ENCODE measurements at places on chromosomes 5 and 9. TPM values are rescaled to one million over a fixed set of nuclear protein-coding genes. Genes with fewer than 3 reads are reported as not detected.

The SEMA6A gene
- total RNA-seq: not detected

The OR1J2 gene
- not detected for total RNA-seq

The PCA3 gene
- total RNA-seq: not detected

GRCh38 chr9:4375424-4376200 lies 75.7 kb upstream of the GLIS3 start:
- DNase-seq: no peak

- DNase-seq: no peak
These were observed 53.6 kb upstream of the RANBP6 start for GRCh38 chr9:6068983-6069382.

- DNase-seq: no peak
These were observed 38.9 kb downstream of the ARHGAP26 start for GRCh38 chr5:142808878-142809598.

DNA sequence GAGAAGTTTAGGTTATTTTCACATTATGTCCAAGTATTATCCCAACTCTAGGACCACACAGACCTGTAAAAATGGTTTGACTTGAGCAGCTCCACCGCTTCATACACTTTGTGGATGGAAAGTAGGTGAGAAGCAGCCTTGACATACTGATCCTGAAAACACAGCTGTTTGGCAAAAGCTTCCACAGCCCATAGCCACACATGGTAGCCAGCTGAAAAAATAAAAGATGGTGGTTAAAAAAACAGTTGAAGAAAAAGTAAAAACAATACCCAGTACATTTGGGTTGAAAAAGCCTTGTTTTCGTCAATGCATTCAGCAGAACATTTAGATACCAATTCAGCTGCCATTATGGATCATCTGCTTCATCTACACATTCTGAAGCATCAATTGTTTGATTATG lies 36.7 kb downstream of the GEMIN5 start:
- DNase-seq: no peak

DNA sequence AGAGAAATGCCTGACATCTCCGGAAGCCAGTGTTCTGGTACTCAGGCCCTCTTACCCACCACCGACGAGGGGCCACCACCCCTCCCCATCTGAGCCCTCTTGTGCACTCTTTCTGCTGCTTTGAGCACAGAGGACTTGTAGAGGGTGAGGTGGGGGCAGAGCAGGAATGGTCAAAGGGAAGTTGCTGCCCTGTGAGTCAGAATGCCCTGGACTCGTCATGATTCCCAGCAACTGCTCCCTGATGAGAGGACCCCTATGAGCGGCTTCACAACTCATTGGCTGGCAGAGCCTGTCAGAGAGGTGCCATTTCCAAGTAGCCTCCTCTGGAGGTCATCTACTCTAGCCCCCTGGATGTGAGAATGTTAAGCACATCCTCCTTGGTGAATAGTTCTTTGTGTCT lies 845 bp downstream of the ECSCR start:
- DNase-seq: no peak

All from activated naive CD8-positive, alpha-beta T cell treated with anti-CD3 and anti-CD28 coated beads, Interleukin-2, amount 10 ng/mL, durations not matched to agents 7 days and 5 days (primary cell).